OCI-M1 (cell line): ENCODE measurements at places on chromosomes 11 and 22.

DNA sequence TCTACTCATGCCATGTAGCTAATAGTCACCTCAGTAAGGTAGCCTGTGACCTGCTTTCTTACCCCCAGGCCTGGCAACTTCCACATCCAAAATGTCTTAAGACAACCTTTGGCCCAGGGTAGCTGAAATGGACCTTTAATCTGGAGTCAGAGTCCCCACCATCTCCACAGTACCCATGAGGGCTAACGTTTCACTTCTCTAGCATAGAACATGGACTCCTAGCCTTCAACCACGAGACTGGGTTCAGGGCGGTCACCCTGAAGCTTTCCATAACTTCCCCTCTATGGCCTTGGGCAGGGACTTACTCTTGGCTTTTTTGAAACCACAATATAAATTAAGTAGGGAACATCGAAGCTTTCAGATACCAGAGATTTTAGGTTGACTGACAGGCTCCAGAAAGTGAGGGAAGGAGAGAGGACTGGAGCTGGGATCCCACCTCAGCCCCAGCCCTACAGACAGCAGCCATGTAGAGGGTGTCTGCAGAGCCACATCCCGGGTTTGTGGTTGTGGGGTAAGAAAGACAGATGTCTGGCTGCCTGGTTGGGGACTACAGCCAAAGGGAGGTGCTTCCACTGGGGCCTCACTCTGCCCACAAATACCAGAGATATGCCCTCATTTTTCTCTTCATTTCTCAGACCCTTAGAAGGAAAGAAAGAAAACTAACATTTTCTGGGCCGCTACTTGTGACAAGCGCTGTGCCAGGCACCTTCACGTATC lies 2.6 kb downstream of the TBC1D10A start:
- DNase-seq: peak; percentile 35

DNA sequence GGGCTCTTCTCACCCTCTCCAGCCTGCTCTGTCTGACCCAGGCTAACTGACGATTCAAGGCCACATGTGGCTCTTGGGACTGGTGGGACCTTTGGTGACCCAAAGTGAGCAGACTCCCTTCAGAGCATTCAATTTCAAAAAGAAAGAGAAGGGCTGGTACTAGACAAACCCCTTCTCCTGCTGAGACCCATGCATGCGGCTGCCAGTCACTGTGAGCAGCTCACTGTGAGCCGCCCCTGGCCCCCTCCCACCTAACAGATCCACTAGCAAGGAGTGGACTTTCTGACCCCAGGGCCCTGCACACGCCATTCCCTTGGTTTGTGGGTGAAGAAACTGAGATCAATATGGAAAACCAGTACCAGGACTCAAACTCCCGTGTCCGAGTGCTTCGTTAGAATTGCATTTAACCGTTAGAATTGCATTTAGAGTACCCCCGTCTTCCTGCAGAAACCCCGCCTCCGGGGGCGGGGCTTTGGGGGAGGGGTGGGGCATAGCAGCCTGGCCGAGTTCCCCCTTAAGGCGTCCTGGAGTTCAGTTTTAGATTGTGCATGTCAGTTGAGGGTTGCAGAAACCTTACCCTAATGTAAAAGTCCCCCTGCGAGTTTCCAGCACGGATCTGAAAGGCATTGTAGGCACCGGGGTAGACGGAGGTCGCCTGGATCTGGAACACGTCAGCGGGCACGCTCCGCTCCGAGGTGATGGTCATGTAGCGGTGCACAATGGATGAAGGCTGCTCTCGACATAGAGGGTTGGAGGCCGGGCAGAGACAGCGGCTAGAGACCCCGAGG lies 5.1 kb downstream of the EFEMP2 start:
- peak; percentile 65 for DNase-seq

DNA sequence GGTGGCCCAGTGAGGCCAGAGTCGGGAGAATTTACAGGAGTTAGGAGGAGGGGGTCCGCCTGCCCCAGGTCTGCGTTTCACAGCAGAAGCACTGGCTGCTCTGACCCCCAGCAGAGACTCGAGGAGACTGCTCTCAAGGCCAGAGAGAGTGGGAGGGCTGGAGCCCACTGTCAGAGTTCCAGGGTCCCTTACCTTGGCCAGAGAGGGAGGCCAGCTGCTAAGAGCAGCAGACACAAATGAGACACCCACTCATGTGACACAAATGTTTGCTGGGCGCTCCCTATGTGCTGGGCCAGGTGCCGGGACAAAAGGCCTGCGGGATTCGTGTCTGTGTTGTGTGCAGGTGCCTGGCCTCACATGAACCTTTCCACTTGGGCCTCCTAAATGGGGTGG lies 2.8 kb upstream of the TNFRSF13C start:
- no peak for DNase-seq

- DNase-seq: no peak
Measured at GRCh38 chr22:32760815-32761214, 40.7 kb upstream of the TIMP3 start.

GRCh38 chr11:123461164-123461563 lies 31.1 kb downstream of the GRAMD1B start:
- no peak for DNase-seq

DNA sequence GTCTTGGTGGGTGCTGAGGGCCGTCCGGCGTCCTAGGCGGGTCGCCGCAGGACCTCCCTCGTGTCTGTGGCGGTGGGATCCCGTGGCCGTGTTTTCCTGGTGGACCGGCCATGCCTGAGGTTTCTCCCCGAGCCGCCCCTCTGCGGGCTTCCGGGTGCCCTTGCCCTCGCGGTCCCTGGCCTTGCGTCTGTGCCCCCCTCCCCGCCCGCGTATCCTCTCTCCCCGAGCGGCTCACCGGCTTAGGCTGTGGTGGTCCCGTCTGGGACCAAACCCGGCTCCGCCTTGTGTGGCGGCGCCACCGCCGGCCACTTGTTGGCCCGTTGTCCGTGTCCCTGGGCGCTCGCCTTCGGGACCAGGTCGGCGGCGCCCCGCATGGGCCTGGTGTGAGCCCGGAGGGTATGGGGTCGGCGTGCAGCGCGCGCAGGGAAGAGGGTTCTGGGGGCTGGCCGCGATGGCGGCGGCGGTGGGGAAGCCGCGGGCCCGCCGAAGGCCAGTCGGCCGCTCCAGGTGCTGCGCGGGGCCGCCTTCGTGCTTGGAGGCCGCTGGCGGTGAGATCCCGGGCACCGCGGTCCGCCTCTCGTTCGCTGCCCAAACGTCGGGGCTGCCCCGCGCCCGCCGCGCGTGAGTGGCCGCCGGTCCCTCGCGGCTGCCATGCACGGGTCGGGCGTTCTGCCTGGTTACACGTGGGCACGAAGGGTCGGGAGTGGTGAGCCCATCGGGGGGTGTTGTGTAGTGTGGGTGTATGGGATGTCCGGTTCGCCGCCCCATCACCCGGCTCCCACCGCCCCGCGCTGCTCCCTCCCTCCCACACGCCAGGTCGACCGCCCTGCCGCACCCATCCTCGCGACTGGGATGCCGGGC lies 3899.1 kb upstream of the OR11H1 start:
- no peak for DNase-seq

- no peak for DNase-seq
Measured at GRCh38 chr22:17920992-17921650, 103.2 kb downstream of the MICAL3 start.

GRCh38 chr22:37544955-37545702 lies 15.2 kb upstream of the CDC42EP1 start:
- peak; percentile 83 for DNase-seq

- no peak for DNase-seq
Measured at GRCh38 chr11:115550291-115551059, 46.3 kb upstream of the CADM1 start.

GRCh38 chr11:83302151-83302550 lies 16.0 kb upstream of the CCDC90B start:
- peak; percentile 70 for DNase-seq

- peak; percentile 83 for DNase-seq
Measured at GRCh38 chr22:33049119-33049729, 9.0 kb downstream of the SYN3 start.

- no peak for DNase-seq
Measured at GRCh38 chr11:118979434-118979833, 7.9 kb downstream of the FOXR1 start.

DNA sequence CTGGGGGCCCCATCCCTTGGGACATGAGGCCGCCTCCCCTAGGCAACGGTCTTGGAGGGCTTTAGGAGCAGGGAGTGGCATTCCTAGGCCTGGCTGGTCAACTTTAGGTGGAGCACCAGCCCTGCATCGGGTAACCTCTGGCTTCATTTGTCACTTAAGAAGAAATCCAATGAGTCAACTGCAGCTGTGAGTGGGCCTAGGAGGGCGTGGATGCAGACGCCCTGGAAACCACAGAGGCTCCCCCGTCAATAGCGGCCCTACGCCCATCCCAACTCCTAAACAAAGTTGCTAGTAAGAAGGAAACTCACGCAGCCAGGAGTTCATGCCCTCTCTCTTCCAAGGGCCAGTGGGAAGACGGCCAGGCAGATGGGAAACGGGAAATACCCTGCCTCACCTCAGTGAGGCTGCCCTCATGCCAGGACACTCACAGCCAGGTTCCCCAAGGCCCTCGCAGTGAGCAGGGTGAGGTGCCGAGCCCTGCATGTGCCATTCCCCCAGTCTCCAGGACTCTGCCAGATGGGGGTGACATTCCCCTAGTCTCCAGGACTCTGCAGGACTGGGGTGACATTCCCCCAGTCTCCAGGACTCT lies 20.8 kb downstream of the BID start:
- DNase-seq: no peak

DNA sequence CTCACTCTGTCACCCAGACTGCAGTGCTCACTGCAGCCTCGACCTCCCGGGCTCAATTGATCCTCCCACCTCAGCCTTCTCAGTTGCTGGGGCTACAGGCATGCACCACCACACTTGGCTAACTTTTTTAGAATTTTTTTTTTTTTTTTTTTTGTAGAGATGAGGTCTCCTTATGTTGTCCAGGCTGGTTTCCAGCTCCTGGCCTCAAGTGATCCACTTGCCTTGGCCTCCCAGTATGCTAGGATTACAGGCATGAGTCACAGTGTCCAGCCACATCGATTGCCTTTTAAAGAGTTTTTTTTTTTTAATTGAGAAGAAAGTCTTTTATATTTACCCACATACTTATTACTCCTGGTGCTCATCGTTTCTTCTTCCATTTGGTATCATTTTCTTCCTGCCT lies 30.0 kb downstream of the PARVG start:
- no peak for DNase-seq

DNA sequence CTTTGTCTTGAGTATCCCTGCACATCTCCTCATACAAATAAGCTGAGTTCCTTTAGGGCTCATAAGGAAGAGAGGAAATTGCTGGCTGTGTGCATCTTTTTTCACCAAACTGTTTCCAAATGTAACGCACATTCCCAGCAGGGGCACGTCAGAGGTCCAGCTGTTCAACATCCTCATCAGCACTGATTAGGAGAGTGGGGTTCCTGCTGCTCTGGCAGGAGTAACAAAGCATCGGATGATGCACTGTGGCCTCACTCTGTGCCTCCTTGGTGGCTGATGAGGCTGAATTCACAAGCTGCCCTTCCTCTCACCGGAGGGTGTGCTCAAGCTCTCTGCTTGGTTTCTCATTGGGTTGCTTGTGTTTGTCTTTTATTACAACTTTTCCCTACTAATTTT lies 35.5 kb upstream of the SLC25A1 start:
- DNase-seq: no peak

DNA sequence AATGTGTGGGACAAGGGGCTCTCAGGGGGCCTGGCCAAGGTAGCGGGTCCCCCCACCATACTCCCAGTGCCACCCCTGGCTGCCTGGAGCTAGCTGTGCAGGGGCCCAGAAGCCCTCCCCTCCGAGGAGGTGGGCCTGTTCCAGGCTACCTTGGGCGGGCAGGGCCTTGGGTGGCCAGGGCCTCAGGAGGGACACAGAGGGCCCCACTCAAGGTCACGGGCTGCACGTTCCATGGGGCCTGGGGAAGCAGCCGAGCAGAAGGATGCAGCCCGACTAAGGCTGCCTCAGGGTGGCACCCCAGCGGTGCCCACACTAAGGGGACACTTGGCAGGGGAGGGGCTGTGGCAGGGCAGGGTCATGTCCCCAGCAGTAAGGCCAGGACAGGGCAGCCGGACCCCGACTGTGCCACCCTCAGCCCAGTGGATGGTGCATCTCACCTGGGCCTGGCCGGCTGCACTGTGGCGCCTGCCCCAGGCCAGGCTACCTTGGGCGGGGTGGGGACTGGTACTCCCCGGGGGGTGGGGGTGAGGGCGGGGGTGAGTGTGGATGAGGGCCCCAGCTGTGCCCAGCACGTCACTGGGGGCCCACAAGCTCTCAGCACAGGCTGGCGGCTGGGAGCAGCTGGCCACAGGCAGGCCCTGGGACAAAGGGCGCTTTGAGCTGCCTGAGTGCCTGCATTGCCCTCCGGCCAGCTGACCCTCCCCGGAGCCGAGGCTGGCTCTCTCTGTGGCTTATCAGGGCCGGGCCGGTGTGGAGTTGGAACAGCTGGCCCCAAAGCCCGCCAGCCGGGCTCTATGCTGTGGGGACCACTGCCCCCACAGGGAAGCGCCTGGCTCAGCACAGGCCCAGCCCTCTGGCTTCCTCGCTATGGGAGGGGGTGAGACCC lies 117.1 kb downstream of the KCNQ1 start:
- DNase-seq: no peak
